Jurkat, Clone E6-1 (cell line): ENCODE measurements at places on chromosomes 4 and X.
A peak's percentile ranks its signal among the peaks of the same experiment; 100 is the strongest.

DNA sequence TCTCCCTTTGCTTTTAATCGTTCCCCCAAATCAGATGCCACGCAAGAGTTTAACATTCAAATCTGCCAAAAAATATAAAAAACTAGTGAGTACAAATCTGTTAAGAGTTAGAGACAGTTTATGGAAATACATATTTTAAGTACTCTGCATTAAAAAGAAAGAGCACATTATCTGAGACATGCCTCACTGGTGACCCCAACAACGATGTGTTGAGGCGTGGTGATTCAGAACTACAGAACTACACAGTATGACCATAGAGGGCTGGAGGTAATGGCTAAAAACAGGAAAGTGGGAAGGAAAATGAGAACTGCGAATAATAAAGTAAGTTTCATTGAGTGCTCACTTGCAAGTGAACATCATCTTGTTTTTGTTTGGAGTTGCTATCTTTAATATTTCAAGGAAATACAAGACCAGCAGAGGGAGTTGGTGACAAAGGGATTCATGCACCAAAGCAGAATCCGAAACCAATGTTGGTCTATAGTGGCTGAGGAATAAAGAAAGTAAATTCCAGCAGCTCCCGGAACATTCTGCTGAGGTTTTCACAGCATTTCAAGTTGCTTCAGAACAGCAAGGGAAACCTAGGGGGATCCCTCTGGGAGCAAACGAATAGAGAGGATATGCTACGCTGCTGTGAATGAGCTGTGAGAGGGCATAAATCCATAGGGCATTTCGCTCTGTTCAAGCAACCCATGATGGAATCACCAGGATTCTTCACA is 92.2 kb downstream of the DCHS2 start:
- DNase-seq: no peak

GRCh38 chr4:158610790-158611189 is 60.9 kb downstream of the C4orf46 start:
- DNase-seq: no peak

- DNase-seq: no peak
Observed at GRCh38 chr4:54104907-54105306, 4.9 kb downstream of the GSX2 start.

DNA sequence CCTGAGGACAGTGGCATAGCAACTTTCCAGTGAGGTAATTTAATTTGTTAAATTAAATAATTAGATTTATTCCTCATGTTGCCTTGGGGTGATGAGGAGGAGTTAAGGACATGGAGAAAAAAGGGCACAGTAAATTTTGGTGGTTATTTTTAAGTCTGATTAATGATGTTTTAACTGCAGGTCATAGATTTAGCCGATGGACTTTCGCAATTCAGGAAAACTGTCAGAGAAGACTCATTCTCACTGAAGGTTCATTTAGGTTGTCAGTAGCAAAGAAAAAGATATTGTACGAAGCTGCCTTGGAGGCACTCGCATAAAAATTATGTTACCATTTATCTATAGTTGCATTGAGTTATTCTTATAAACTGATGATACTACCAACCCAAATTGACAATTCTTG is 164.2 kb upstream of the PITX2 start:
- DNase-seq: no peak

DNA sequence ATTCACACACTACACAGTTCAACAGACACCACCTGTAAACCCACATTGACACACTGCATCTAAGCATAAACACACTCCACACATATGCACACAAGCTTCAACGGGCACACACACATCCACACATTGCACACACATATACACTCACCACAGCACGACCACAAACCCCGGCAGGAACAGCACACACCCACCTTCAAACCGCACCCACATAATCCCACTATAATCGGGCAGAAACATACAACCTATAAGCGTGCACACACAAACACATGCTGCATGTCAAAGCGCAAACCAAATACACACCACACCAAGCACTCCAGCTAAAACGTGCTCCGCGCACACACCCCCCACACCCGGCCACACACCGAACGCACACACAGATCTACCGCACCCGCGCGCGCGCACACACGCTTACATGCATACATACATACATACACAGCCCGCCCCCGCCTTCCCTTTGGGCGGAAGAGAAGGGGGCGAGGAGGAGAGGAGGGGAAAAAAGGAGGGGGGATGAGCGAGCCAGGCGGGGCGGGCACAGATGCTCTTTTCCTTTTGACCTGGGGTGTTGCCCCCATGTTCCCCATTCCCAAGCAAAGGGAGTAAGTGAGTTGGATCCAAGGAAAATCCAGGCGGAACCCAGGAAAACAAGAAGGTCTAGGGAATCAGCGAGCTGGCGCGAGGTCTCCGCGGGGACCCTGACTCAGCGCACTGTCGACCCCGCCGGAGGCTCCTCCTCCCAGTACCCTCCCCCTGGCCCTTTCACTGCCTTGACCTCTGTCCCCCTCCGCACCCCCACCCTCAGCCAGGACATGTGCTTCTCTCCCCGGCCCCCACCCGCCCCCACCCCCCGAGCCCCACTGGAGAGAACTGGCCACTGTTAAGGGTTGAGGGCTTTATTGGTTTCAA is 9.9 kb downstream of the ARHGAP36 start:
- peak; percentile 4 for DNase-seq

DNA sequence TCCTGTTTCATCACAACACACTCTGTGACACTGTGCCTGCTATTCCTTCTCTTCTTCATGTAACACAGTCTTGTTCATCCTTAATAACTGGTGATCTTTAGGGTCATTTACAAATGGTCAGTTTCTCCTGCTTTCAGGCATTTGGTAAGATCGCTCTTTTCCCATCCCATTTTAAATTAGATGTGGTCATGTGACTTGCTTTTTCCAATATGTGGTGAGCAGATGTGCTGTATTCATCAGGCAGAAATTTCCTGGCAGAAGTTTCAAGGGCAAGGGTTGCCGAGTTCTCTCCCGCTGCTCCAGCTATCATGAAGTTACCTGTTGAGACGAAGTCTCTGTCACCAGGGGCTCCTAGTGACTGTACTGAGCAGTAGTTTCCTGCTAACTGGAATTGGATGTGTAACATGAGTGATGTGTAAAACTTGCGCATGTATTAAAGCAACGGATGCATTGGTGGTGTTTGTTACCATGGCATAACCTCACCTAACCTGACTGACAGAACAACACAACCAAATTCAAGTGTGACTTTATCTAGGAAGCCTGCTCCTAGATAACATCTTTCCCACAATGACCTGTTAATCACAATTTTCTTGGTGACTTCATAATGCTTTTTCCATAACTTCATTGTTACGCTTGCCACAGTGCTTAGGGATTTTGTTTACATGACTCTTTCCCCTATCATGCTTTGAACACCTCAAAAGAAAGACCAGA is 29.5 kb upstream of the BMPR1B start:
- no peak for DNase-seq

GRCh38 chrX:96436105-96436504 is 248.5 kb upstream of the DIAPH2 start:
- no peak for DNase-seq

GRCh38 chrX:74774988-74775387 is 150.3 kb downstream of the NEXMIF start:
- DNase-seq: no peak

- no peak for DNase-seq
Observed at GRCh38 chrX:43375136-43375535, 281.0 kb upstream of the MAOA start.

DNA sequence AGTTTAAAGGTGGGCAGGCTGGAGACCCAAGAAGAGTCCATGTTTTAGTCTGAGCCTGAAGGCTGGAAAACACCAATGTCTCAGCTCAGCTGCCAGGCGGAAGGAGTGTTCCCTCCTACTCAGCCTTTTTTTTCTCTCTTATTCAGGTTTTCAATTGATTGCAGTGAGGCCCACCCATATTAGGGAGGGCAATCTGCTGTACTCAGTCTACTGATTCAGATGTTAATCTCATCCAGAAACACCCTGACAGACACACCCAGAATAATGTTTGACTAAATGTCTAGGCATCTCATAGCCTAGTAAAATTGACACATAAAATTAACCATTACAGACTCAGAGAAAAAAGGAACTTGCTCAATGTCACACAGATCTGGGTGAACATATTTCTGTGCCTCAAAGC is 347.1 kb downstream of the GBA3 start:
- no peak for DNase-seq

GRCh38 chr4:73847526-73848182 is 5.4 kb upstream of the PF4V1 start:
- DNase-seq: no peak

DNA sequence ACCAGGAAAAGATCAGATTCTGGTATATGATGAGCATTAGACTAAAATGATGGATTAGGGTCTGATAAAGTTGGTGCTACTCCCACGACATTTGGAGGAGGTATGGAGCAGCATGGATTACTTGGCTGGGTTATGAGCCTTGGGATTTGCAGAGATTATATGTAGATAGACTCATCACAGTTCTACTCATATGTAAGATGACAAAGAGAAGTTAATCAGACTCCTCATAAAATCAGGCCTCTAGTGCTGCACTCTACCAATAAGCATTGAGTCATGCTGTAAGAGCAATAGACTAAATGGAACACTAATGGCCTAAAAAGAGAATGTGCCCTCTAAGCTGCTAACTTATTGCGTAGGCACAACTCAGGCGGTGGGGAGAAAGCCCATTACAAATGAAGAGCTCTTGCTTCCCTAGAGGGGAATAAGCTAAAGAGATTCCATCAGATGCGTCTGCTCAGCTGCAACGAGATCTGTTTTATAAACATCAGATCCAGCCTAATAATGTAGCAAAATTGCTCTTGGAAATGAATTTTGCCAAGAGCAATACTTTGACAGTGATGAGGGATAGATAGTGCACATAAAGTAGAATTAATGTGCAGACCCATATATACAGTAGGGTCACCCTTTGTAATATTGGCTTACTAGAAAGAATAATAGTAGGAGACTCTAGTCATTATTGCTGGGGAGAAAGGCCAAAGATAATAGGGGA is 17.5 kb downstream of the LIAS start:
- DNase-seq: no peak

GRCh38 chr4:11428231-11428898 is at the start of gene HS3ST1:
TSS of gene HS3ST1 (minus strand) at chr4:11428894. CDS start at chr4:11400005, 28,889 bp downstream.
- DNase-seq: no peak
